ENCODE measurements at places on chromosomes 7 and 10.

DNA sequence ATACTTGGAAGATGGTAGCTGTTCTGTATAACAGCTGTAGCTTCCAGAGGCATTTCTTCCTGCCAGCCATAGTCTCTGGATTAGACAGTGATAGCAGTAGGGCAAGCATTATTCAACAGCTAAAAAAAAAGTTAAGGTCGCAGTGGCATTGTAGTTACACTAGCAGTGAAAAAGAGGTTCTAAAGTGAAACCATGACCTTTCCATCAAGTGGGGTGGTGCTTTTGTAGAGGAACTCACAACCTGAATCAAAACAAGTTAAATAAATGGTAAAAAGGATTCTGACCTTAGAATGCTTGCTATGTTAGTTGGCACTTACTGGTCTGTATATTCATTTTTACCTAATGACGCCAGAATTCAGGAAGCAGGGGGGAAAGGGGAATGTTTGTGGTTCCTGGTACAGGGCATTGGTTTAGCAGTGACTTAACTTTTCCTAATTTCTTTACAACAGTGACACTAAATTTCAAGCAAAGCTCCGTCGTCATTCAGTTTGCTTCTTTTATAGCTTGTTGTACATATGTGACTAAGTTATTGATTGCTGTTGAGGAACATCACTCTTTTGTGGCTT, 55.0 kb downstream of the GBF1 start:
- no peak for DNase-seq

DNA sequence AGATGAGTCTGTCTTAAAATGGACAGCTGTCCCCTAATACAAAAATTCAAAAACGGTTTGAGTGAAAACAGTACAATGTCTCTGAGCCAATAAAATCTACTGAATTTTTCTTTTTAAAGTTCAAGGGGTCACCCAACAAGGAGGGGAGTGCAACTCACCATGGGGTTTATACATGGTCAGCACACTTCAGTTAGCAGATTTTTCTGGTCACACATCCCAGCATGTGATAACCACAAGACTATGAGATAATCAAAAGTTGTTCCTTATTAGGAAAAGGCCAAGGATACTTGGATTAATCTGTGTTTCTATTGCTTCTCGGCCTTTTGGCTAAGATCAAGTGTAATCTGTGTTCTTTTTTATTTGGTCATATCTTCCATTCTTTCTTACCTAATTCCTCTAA, 31.6 kb downstream of the ABCB5 start:
- DNase-seq, result no peak

GRCh38 chr10:114584419-114584818, 73.7 kb downstream of the ABLIM1 start:
- DNase-seq, result no peak

- DNase-seq, result no peak
Observed at GRCh38 chr7:3805151-3805550, 504.1 kb downstream of the SDK1 start.

GRCh38 chr7:151138153-151138851, 29.2 kb downstream of the GBX1 start:
- no peak for DNase-seq

GRCh38 chr7:50962281-50962883, 179.7 kb upstream of the GRB10 start:
- no peak for DNase-seq

DNA sequence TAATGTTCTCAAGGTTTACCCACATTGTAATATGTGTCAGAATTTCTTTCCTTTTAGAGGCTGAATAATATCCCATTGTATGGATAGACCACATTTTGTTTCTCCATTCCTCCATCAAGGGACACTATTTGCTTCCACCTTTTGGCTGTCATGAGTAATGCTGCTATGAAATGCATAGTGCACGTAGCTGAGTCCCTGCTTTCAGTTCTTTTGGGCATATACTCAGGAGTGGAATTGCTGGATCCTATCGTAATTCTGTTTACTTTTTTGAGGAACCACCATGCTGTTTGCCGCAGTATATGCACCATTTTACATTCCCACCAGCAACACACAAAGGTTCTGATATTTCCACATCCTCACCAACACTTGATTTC, 60.0 kb downstream of the PRF1 start:
- DNase-seq, result no peak

- no peak for DNase-seq
Observed at GRCh38 chr10:125592897-125593296, 90.1 kb downstream of the TEX36 start.

DNA sequence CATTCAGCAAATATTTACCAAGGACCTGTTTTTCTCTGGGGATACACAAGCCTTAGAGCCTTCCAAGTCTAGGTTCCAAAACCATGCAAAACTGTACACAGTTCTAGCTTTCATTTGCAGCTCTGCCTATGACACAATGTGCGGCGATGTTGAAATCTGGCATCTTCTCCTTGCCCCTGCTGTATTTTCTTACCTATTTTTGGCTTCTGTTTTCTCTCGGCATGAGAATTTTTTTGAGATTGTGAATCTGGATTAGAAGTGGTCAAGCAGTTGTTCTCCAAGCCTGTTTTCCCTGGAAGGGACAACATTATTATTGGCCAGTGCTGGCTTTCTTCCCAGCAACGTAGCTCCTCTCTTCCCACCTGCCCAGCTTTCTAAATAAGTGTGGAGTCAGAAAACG, 176.3 kb downstream of the CREB5 start:
- no peak for DNase-seq

GRCh38 chr10:42991442-42992098, 85.3 kb upstream of the RET start:
- DNase-seq, result no peak

DNA sequence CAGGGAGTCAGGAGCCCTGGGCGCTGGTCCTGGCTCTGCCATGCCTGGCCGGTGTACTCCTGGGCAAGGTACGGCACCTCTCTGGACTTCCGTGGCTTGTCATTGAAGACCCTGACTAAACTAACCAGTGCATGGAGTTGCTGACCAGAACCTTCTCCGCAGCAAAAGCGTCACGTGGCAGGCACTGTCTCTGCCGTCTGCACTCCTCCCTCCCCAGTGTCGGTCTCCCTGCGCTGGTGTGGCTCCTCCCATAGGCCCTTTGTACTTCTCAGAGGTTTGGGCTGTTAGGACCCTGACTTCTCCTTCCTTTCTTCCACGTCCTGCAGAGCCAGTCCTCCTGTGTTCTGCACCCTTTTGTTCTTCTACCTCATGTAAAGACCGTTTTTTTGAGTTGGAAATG, 100.6 kb upstream of the CREB5 start:
- DNase-seq, result no peak

DNA sequence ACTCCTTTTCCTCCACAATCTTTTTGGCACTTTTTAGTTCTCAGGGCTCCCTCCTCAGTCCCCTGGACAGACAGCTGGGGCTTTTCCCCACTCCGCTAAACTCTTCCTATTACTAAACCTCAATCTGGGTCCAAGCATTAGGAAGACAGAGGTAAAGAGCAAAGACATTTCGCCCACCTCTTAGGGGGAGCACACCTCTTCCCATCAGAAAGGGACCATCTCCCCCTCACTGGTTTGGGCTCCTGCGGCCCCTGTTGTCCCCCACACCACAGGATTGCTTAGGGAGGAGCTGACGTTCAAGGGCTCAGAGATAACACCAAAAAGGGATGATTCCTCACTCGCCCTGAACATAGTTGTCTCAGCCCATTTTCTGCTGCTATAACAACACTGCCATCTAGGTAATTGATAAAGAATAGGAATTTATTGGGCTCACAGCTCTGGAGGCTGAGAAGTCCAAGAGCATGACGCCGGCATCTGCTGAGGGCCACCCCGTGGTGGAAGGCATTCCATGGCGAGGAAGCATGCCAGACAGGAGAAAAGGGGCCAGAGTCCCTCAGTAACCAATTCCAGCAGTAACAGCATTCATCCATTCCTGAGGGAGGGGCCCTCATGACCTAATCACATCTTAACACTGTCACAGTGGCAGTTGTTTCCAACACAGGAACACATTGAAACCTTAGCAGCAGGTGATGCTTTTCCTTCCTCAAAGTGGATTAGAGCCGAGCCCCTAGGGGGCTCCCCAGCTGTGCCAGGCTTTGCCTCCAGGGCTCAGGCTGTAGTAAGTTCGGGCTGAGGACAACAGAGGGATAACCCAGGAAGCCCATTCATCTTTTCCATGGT, 209.6 kb downstream of the EBF3 start:
- DNase-seq, result no peak

DNA sequence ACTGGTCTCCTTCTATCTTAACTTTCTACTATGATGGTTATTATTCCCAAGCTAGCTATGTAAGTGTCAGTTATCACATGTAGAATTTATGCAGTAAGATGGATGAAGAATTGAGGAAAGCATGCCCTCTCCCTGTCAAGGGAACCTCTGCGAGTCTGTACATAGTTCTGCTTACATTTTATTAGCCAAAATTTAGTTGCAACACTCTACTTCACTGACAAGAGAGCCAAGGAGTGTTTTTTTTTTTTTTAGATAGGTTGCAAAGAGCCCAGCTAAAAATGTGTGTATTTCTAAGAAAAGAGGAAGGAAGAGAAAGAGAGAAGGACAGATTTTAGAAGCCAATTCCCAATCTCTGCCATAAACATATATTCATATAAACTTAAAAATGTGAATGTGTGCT, 357.7 kb upstream of the LRRN3 start:
- DNase-seq, result no peak

DNA sequence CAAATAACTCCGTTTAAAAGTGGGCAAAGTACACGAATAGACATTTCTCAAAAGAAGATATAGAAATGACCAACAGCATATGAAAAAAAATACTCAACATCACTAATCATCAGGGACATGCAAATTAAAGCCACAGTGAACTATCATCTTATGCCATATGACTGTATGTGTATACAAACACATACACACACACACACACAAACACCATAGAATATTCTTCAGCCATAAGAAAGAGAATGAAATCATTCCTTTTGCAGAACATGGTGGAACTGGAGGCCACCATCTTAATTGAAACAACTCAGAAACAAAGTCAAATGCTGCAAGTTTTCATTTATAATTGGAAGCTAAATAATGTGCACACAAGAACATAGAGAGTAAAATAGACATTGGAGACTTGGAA, 1019.4 kb downstream of the KCNMA1 start:
- no peak for DNase-seq

GRCh38 chr10:30991647-30992011, 40.0 kb downstream of the ZNF438 start:
- no peak for DNase-seq

- no peak for DNase-seq
Observed at GRCh38 chr7:14229047-14229446, 239.6 kb upstream of the ETV1 start.

- no peak for DNase-seq
Observed at GRCh38 chr7:23043441-23043840, 29.5 kb upstream of the HYCC1 start.

- DNase-seq, result no peak
Observed at GRCh38 chr10:26524161-26524896, 86.2 kb downstream of the APBB1IP start.

DNA sequence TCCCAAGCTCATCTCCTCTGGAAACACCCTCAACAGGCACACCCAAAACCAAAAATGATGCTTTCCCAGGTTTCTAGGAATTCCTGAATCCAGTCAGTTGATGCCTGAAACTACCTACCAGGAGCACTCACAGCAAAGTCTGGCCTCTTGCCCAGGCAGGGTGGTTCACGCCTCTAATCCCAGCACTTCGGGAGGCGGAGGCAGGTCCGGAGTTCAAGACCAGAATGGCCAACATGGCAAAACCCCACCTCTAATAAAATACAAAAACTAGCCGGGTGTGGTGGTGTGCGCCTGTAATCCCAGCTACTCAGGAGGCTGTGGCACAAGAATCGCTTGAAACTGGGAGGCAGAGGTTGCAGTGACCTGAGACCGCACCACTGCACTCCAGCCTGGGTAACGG, 1.9 kb downstream of the MAD1L1 start:
- no peak for DNase-seq

- no peak for DNase-seq
Observed at GRCh38 chr7:134388336-134389019, 70.4 kb downstream of the AKR1B1 start.

All from stimulated activated CD4-positive, alpha-beta T cell treated with anti-CD3 and anti-CD28 coated beads, Interleukin-4, amount 100 ng/mL, for 1 hour (primary cell).